Trophoblast cell (in vitro differentiated cells and primary cell): ENCODE measurements at places on chromosomes 4 and X.

DNA sequence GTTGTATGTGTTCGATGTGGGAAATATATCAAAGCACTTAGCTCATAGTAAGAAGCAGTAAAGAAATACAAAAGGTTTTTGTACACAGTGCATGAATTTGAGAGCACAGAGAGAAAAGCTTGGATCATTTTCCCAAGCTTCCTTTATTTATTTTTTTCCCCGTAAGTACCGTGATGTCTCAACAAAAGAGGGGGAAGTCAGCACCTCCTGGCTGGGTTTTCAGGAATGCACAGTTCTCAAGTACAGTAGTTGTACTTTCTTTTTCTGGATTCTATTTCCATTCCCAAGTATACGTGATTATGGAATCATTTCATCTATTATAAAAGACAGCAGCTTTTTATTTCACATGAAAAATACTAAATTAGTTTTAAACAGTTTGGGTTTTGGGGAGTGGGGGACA lies 171.5 kb upstream of the EDNRA start:
- peaks cover 6% of the 10 kb centered on the region for H3K4me1 ChIP-seq
- H3K4me3 ChIP-seq: no peak overlapping the region
- H3K36me3 ChIP-seq: no peaks in the 10 kb centered on the region
- DNase-seq: no peak
- no peaks in the 10 kb centered on the region for H3K27me3 ChIP-seq

GRCh38 chrX:38837389-38837788 lies 36.1 kb downstream of the MID1IP1 start:
- H3K4me3 ChIP-seq: no peak overlapping the region
- no peaks in the 10 kb centered on the region for H3K4me1 ChIP-seq
- no peak overlapping the region for H3K27ac ChIP-seq
- DNase-seq: no peak

GRCh38 chr4:25756503-25756902 lies 100.9 kb downstream of the SLC34A2 start:
- no peaks in the 10 kb centered on the region for H3K4me1 ChIP-seq
- H3K27me3 ChIP-seq: no peaks in the 10 kb centered on the region
- DNase-seq: no peak
- H3K36me3 ChIP-seq: no peaks in the 10 kb centered on the region

- no peaks in the 10 kb centered on the region for H3K27me3 ChIP-seq
- no peak overlapping the region for H3K4me3 ChIP-seq
- no peak overlapping the region for H3K27ac ChIP-seq
- H3K36me3 ChIP-seq: peaks cover 1% of the 10 kb centered on the region
Observed at GRCh38 chrX:19867411-19867732, 20.0 kb downstream of the SH3KBP1 start.

DNA sequence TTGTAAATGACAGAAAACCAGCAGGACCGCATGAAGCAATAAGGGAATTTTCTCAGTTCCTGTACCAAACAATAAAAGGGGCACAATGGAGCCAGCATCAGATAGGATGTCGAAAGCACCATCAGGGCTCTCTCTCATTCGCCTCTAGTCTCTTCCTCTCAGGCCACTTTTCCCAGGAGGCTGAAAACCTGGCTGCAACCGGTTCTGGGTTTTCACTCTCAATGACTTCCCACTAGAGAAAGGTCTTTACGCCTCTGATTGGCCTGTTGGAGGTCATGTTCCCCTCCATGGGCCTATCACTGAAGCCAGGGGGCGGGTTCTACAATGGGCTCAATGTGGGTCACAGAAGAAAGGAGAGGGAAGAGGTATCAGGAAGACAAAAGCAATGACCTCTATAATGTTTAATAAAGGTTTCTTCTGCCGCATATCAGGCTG lies 29.3 kb downstream of the ZNF827 start:
- H3K4me3 ChIP-seq: no peak overlapping the region
- H3K27me3 ChIP-seq: no peaks in the 10 kb centered on the region
- no peak overlapping the region for H3K27ac ChIP-seq
- peak; percentile 28 for DNase-seq
- peaks cover 15% of the 10 kb centered on the region for H3K4me1 ChIP-seq

DNA sequence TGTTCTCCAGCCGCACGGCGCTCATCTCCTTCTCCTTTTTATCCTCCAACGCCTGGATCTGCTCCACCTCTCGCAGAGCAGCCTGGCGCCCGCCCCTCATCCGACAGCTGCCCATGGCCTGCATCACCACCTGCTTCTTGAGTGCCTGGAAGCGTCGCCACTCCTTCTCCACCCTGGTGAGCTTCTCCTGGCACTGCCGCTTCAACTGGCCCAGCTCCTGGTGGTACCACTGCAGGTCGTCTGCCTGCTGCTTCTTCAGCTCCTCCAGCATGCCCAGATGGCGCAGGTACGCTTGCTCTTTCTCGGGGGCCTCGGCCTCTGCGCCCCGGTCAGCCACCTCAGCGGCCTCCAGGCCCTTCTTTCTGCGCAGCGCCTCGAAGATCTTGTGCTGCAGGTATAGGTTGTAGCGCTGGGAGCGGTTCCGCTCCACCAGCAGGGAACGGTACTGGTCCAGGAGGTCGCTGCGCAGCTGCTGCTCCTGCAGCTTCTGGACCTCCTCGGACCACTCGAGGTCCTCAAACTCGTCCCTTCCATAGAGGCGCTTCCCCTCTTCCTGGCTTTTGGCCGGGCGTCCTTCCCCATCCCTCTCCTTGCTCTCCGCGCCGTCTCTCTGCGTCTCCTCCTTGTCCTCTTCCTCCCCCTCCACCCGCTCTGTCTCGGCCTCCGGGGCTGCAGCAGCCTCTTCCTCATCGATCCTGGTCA lies 1.2 kb upstream of the TADA2B start:
- no peaks in the 10 kb centered on the region for H3K27me3 ChIP-seq
- H3K4me1 ChIP-seq: peaks cover 18% of the 10 kb centered on the region
- peaks cover 7% of the 10 kb centered on the region for H3K36me3 ChIP-seq
- peak overlapping the region; percentile 78 for H3K4me3 ChIP-seq
- no peak for DNase-seq

- H3K4me3 ChIP-seq: no peak overlapping the region
- peaks cover 2% of the 10 kb centered on the region for H3K4me1 ChIP-seq
- no peak for DNase-seq
- no peaks in the 10 kb centered on the region for H3K36me3 ChIP-seq
Observed at GRCh38 chr4:180550106-180550505, 1693.1 kb upstream of the TENM3 start.

- H3K4me3 ChIP-seq: no peak overlapping the region
- DNase-seq: no peak
- no peaks in the 10 kb centered on the region for H3K36me3 ChIP-seq
- H3K27me3 ChIP-seq: no peaks in the 10 kb centered on the region
- no peaks in the 10 kb centered on the region for H3K4me1 ChIP-seq
Observed at GRCh38 chr4:91989914-91990313, 313.9 kb upstream of the GRID2 start.

GRCh38 chrX:123771449-123772064 lies 38.7 kb upstream of the THOC2 start:
- H3K27ac ChIP-seq: no peak overlapping the region
- H3K4me1 ChIP-seq: no peaks in the 10 kb centered on the region
- no peaks in the 10 kb centered on the region for H3K36me3 ChIP-seq
- no peak overlapping the region for H3K4me3 ChIP-seq
- no peaks in the 10 kb centered on the region for H3K27me3 ChIP-seq

DNA sequence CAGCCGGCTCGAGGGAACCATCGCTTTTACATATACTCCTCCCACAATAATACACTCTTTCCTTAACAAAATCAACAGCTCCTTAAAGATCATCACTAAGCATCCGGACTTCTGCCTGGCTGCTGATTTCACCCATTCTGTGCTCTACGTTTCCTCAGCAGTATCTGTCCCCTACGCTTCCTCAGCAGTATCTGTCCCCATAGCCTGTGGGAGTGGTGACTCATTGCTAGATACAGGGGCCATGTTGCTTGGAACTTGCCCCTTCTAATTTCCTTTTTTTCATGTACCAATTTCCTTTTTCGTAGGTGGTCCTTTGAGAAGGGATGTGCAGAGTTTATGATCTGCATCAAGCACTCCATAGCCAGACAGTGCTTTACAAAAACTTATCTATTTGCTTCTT lies 18.6 kb downstream of the MAP3K15 start:
- H3K36me3 ChIP-seq: no peaks in the 10 kb centered on the region
- no peaks in the 10 kb centered on the region for H3K4me1 ChIP-seq
- DNase-seq: no peak
- no peaks in the 10 kb centered on the region for H3K27me3 ChIP-seq
